ENCODE measurements at places on chromosomes 5 and 9. TPM values are rescaled to one million over a fixed set of nuclear protein-coding genes. Genes with fewer than 3 reads are reported as not detected.

- DNase-seq = no peak
Measured at GRCh38 chr5:149388498-149389190, 9.6 kb upstream of the IL17B start.

GRCh38 chr9:107615321-107615720, 125.8 kb upstream of the KLF4 start:
- DNase-seq = no peak

GRCh38 chr9:76583256-76583655, 124.3 kb downstream of the GCNT1 start:
- DNase-seq = no peak

Gene PDE6A
- total RNA-seq = not detected

Gene PIGO
- 25.1 TPM for total RNA-seq
